ENCODE measurements at places on chromosomes 5 and 9.

DNA sequence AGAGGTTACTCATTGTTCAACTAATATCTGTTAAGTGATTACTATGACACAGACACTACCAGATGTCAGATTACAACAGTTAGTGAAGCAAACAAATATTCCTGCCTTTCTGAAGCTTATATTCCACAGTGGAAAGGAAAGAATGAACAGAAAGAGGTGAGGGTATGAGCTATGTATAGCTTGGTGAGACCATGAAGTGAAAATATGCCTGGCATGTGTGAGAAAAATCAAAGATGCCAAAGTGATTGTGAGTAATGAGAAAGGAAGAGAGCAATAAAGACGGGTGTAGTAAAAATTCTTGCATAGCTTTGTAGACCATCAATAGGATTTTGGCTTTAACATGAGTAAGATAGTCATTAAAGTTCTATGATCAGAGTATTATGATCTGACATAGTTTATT is 734.5 kb upstream of the NUDT12 start:
- DNase-seq: no peak

GRCh38 chr9:121483049-121483448 is 16.6 kb downstream of the GGTA1 start:
- DNase-seq: no peak

- DNase-seq: no peak
These were observed 9.8 kb upstream of the CPEB4 start for GRCh38 chr5:173878224-173878967.

GRCh38 chr5:38287124-38287523 is 28.8 kb downstream of the EGFLAM start:
- no peak for DNase-seq

- DNase-seq: no peak
These were observed 43.4 kb upstream of the TMC1 start for GRCh38 chr9:72477930-72478518.

- DNase-seq: no peak
These were observed 34.7 kb downstream of the COL27A1 start for GRCh38 chr9:114189823-114190562.

- no peak for DNase-seq
These were observed 416 bp upstream of the PAIP2 start for GRCh38 chr5:139341187-139341688.

DNA sequence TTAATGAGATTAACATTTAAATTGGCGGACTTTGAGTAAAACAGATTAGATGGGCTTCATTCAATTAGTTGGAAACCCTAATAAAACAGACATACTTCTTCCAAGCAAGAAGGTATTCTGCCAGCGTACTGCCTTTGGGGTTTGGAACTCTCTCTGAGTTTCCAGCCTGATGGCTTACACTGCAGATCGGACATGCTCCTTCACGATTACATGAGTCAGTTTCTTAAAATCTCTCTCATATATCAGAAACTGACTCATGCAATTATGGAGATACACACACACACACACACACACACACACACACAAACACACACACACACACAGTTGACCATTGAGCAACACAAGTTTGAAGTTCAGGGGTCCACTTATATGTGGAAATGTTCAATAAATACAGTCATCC is 789.4 kb downstream of the CDH12 start:
- DNase-seq: no peak

DNA sequence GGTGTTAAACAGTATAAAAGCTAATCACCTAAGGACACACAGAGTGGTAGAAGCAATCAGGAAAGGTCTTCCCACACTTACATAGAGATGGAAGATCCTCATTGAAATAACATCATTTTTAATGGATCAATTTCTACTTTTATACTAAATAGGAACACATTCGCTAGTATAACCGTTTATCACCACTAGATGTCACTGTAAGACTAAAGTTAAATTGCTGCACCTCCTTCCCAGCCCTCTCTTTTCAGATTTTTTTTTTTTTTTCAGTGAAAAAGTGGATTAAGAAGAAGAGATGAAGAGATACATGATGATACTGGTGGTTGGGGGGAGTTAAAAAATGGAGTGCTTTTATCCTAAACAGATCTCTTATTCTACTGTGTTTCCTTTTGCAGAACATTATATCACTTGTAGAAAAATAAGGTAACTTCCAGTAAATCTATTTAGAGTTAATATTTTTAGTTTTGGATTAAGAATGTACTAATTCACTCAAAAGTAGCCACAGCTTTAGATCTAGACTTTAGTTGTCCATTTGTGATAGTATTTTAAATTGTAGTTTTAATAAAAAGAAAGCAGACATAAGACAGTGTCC is 116.9 kb upstream of the ARRDC3 start:
- peak; percentile 67 for DNase-seq

DNA sequence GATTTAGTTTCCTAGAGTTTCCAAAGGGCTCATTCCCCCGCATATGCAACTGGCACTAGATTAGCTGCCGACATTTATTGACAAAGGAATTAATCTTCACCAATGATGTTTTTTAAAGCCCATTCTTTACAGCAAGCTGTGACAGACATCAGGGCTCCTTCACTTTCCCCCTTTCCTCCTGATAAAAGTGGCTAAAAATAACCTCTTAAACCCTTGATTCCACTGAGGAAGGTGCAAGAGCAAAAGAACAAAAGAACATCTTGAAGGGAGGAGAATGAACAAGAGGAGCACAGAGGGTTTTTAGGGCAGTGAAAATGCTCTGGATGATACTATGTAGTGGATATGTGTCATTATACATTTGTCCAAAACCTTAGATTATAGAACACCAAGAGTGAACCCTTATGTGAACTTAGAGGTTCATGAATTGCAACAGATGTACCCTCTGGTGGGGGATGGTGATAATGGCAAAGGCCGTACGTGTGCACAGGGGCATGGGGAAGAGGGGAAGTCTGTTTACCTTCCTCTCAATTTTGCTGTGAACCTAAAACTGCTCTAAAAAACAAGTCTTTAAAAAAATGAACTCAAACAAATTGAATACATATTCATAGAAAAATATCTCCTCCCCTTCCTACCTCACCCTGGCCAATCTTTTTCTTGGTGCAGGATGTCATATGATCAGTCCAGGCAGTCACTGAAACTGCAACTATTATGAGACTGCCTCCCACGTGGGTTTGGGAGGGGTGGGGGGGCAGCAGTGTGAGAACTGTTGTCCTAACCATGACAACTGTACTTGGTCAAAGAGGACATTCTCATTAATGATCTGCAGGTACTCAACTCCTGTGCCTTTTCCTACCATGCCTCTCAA is 83.0 kb downstream of the MARCHF3 start:
- DNase-seq: peak; percentile 35

- no peak for DNase-seq
These were observed 11.6 kb downstream of the SLC4A9 start for GRCh38 chr5:140371356-140372151.

- DNase-seq: no peak
These were observed 2.2 kb downstream of the SPIN1 start for GRCh38 chr9:88390371-88390990.
